ENCODE measurements at places on chromosomes 3 and 15.
A peak's percentile ranks its signal among the peaks of the same experiment; 100 is the strongest.

- DNase-seq, result no peak
Measured at GRCh38 chr3:168620854-168621253, 525.1 kb upstream of the GOLIM4 start.

DNA sequence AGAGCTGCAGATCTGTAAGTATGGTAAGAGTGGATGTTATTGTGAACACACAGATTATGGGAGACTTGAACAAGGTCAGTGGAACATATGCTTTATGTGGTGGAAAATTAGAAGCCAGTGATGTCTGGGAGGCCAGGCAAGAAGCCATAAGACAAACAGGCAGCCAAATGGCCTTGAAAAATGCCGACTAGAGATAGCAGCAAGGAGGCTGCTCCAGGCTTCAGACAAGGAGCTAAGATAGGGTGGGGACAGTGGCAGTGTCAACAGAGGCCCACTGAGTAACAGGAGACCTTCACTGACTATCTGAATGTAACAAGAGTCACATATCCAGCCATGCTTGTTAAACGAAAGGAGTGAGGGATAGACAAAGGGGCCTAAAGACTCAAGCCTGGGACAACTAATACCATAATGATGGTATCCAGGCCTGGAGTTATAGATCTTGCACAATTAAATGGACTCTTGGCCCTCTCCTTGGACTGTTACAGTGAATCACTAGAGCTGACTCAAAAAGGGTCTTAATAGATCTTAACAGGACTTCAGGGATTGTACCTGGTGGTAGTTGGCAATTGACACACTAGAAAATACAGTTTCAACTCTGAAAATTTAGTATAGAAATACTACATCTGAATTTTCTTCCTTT lies 50.6 kb downstream of the CFAP20DC start:
- DNase-seq, result no peak

DNA sequence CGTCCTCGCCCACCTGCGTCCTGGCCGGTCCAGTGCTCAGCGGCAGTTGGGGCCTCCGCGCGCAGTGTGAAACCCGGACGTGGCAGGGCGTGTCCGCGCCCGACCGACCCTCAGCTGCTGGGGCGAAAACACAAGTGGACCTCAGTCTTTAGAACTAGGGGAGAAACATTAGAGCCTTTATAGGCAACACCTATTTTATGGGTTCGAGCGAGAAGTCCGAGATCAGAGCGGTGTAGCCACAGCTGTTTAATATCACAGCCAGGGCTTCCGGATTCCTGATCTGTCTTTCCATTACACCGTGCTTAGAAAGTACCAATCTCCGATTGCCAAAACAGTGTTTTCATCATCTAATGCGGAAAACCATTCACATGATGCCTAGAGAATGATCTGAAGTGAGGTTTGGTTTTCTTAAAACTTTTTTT lies 506 bp downstream of the RAD51 start:
- DNase-seq, result no peak

GRCh38 chr3:108437439-108437838 lies 73.0 kb downstream of the MYH15 start:
- no peak for DNase-seq

DNA sequence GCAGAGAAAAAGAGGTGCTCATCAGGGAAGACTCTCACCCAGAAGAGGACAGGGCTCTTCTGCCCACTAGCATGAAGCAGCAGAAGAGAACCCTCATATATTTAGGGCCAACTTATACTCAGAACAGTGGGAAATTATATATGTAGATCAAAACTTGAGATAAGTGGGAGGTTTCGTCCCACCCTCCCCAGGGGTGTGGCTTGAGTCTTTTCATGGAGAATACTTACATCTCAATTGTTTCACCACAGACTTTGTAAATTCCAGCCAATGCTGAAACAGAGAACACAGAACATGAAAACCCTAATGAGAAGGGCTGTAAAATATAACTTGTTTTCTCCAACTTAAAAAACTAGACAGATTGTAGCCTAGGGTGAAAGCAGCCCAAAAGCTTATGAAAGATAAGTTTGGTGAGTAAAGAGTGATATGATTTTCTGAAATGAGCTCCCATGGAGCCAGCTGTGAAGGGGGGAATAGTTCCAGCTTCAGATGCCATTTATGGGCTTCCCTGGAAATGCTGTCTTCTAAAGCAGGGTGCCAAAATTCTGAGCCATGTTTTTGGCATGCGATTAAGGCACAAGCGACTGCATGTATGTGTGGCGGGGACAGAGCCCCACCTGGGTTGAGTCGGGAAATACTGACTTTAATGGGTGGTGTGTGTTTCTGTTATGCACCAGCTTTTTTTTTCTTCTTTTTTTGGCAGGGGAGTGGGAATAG lies 92.9 kb downstream of the WDR76 start:
- no peak for DNase-seq

DNA sequence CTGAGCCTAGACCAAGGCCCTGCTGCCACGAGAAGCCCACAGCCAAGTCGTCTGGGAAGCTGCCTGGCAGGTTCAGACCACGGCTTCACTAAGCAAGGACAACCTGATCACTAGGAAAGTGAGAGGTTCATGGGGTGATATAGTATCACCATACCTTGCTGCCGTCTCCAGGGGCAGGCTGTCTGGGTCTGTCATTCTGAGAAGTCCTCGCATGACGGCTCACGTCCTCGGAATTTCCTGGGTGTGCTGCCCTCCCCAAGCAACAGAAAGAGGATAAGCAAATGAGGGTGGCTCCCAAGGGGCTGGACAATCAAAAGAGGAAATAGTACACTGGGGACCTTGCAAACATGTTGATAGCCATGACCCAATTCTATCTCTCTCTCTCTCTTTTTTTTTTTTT lies 207.4 kb upstream of the IGF1R start:
- DNase-seq, result no peak

DNA sequence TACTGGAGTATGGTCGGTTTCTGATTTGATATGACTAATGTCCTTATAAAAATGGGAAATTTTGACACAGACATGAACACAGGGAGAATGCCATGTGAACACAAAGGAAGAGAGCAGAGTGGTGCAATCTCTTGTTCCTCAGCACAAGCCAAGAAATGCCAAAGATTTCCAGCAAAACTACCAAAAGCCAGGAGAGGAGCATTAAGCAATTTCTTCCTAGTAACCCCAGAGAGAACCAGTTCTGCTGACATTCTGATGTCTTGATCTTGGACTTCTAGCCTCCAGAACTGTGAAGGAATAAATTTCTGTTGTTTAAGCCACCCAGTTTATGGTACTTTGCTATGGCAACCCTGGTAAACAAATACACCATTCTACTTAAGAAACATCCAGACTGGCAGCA lies 227.8 kb upstream of the MRPL3 start:
- no peak for DNase-seq

GRCh38 chr3:147385059-147386012 lies 21.0 kb downstream of the ZIC4 start:
- no peak for DNase-seq

DNA sequence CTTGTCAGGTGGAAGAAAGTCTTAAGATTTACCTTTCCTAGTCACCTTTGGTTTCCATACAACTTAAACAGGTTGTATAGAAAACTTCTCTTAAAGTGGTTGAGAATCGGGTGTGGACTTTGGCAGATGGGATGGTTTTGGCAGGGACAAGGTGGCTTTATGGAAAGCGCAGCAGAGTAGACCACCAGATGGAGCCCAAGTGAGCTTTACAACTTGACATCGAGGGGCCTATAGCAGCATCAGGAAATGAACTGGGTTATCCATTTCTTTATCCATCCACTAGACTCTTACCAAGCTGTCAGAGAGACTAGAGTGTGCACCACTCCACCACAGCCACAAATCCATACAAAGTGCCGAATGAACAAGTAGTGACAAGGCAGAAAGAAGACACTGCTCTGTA lies 85.3 kb upstream of the MBNL1 start:
- peak; percentile 46 for DNase-seq

DNA sequence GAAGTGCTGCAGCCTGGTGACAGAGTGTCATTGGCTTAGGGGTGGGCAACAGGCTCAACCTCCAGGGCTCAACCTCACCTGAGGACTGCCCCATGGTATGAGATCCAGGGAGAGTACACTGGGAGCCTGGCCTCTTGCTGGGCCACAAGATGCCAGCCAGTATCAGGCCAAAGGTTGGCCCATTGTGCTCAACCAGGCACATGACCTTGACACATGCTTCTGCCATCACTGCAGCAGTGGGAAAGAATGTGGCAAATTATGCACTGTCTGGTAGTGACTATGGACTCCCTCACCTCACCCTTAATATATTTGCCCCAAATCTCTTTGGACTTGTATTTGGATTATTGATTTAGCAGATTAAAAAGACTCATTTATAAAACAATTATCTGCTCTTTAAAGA lies 233.9 kb upstream of the GOLGA6L4 start:
- no peak for DNase-seq

- DNase-seq, result no peak
Measured at GRCh38 chr3:121918779-121919483, 24.7 kb downstream of the SLC15A2 start.

DNA sequence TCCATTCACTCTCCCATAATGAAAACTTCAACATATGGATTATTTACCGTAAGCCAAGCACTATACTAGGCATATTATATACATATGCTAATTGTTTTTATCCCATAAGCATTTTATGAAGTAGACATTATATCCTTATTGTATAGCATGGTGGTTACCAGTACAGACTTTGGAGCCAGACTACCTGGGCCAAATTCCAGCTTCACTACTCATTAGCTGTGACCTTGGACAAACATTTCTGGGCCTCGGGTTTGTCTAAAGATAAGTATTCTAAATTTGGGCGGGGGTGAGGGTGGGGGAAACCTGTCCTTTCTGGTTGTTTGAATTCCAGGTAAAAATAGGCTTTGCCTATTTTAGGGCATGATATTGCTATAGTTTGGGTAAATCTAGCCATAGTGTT lies 66.5 kb upstream of the P2RY1 start:
- no peak for DNase-seq

GRCh38 chr3:52829482-52829881 lies 990 bp downstream of the ITIH4 start:
- DNase-seq, result no peak

GRCh38 chr15:36278219-36278618 lies 301.2 kb upstream of the CDIN1 start:
- DNase-seq, result no peak

DNA sequence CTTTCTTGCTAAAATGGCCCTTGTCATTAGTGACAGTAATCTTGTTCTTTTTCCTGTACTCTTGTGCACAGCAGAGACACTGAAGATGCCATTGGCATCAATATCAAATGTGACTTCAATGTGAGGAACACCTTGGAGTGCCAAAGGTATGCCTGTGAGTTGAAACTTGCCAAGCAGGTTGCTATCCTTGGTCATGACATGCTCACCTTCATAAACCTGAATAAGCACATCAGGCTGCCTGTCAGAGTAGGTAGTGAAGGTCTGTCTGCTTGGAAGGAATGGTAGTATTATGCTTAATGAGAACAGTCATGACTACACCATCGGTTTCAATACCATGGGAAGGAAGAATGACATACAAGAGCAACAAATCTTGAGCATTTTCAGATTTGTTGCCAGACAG lies 6.3 kb upstream of the RAB5A start:
- no peak for DNase-seq

- DNase-seq, result no peak
Measured at GRCh38 chr3:14725013-14725412, 50.1 kb downstream of the C3orf20 start.

- no peak for DNase-seq
Measured at GRCh38 chr15:67013696-67014095, 51.7 kb upstream of the SMAD3 start.

DNA sequence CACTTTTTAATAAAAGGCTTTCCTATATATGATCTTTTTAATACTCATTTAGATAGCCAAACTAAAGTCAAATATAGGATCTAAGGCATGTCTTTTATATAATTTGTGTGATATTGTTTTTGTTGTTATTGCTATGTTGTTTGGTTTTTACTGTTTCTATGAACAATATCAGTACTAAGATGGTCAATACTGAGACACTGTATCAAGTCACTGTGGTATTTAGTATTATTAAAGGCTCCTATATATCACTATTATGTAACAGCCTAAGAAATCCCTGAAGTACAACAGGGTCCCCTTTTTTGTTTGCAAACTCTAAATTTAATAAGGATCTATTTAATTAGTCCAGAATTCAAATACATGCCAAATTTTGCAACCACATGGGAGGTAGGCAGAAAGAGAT lies 61.9 kb downstream of the TBC1D5 start:
- DNase-seq, result no peak

GRCh38 chr15:44537735-44538240 lies 841 bp downstream of the EIF3J start:
- peak; percentile 25 for DNase-seq

DNA sequence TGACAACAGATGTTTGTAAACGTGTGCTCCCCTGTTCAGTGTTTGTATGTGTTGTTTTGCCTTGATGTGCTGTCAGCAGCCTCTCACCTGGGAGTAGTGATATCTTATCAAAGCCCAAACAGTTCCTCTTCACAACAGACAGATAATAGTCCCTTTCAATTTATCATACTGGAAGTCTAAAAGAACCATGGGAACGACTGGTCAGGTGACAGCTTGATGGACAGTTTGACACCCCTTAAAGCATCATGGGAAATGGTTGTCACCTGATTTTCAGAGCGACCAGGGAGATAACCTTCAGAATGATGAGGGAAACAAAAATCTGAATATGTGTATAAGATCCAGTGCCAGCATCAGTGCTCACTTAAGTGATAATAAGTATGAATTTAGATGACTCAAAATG lies 146.3 kb upstream of the SOX2 start:
- DNase-seq, result no peak

GRCh38 chr3:17980863-17981262 lies 238.4 kb upstream of the TBC1D5 start:
- DNase-seq, result no peak

- no peak for DNase-seq
Measured at GRCh38 chr15:80289528-80290495, 37.8 kb upstream of the CTXND1 start.

DNA sequence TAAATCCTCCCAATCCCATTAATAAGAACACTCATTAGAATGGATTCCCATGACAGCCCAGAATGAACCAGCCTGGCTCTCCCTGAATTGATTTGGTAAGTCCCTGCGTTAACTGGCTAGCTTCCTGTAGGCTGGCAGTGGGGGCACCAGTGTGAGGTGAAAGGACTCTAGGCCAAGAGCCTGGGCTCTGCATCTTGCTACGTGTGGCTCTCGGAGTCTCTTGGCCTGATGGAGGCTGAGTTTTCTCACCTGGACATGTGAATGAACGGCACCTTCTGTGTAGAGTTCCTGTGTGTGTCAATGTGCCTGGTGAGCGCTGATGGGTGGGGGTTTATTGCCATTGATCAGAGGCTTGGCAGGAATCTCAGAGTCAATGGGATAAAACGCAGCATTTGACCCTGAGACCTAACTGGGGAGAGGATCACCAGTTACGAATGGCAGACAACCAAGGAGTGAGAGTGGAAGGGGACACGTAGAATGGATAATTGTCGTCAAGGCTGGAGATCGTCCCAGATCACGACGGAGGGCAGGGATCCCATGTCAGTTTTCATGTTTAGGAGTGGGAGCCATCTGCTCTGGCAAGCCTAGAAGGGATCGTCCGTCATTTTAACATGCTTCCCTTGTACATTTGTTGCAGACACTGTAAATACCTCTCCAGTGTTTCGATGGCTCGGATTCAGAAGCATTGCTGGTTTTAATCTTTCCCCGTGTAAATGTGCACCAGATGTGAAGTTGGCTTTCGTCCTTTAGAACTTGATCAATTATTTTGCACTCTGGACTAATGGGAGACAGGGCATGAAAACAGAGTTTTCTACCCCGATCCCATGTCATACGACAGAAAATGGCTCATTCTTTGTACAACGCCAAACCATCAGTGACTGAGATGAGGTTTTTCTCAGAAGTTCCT lies 9.0 kb upstream of the KLF13 start:
- no peak for DNase-seq
